ENCODE measurements at places on chromosomes 6 and 20.

- DNase-seq, result no peak
These were observed 24.3 kb downstream of the LRRN4 start for GRCh38 chr20:6029538-6029937.

GRCh38 chr20:48801197-48801596 is 26.6 kb downstream of the PREX1 start:
- DNase-seq, result no peak

DNA sequence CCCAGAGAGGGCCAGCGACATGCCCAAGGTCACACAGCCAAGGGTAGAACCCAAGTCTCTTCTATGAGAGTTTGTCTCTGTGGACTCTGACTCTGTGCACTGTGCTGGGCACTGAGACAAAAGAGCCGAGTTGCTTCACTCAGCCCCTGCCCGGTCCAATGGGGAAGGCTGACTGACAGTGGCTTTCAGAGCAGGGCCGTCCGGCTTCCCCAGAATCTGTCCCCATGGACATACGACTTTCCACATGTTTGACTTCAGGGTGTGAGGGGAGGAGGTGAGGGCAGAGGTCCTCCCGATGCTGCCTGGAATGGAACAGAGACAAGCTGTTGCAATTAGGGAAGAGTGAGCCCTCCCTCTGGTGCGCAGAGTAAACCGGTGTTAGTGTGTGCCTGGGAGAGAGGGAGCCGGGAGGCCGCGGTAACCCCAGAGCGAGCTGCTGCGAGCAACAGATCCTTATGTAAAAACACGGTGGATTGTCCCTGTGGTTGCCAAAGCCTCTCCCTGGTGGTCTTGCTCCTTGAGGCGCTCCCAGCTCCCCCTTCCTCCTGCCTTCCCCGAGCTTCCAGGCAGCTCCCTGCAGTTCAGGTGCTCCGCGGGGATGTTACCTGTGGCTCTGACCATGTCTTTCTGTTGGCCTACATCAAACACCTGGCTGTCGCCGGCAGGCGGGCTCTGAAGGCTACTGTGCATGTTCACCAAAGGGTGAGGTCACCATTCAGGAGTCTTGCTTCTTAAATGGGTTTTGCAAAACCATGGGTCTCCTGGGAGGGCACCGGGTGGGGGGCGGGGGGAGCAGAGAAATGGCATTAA is 672 bp downstream of the SIRPA start:
- DNase-seq, result no peak

- no peak for DNase-seq
These were observed 315.4 kb upstream of the JARID2 start for GRCh38 chr6:14930366-14930989.
